Stimulated activated CD8-positive, alpha-beta memory T cell treated with anti-CD3 and anti-CD28 coated beads, Interleukin-2, amount 100 ng/mL, for 1 hour (primary cell): ENCODE measurements at places on chromosomes 5 and 9.

- DNase-seq, result no peak
These were observed 113.9 kb downstream of the TMEM174 start for GRCh38 chr5:73286896-73287295.

DNA sequence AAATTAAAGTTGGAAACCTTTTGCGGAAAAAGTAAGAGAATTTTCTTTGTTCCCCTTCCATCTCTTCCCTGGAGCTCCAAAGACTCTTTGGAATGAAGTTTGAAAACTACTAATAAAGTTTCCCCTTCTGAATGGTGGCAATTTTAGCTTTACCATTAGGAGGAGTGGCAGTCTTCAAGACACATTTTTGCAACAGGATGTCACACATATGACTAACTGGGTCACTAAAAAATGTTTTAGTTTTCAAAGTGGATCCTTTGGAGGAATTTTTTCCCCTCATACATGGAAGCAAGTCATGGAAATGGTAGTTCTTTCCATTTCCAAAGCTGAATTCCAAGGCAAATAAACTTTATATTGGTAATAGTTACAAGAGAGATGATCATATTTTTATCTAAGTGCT lies 15.6 kb downstream of the FBXO4 start:
- no peak for DNase-seq

DNA sequence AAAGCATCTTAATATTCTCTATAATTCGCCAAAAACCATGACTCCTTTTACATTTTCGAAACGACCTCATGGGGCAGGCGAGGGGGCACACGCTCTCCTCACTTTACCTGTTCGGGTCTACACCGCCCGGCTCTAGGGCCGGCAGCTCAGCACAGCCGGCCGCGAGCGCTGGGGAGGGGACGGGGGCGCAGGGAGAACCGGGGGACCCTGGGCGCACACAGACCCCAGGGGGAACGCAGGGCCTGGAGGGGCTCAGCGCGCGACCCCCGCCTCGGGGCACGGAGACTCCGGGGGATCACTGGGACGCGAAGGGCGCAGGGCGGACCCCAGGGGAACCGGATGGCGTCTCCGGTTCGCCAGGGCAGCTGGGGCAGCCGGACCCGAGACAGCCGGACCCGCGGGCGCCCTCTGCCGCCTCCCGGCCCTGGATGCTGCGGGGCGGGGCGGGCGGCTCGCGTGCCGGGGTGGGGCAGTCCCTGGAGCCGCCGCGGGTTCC lies at the start of gene AHRR:
AHRR (plus strand) TSS at position 485 of the 496 bp plus-strand sequence. CDS start 22,189 bp downstream, outside the sequence.
- DNase-seq, result no peak

GRCh38 chr9:134443174-134444037 lies 117.2 kb downstream of the RXRA start:
- peak; percentile 79 for DNase-seq

DNA sequence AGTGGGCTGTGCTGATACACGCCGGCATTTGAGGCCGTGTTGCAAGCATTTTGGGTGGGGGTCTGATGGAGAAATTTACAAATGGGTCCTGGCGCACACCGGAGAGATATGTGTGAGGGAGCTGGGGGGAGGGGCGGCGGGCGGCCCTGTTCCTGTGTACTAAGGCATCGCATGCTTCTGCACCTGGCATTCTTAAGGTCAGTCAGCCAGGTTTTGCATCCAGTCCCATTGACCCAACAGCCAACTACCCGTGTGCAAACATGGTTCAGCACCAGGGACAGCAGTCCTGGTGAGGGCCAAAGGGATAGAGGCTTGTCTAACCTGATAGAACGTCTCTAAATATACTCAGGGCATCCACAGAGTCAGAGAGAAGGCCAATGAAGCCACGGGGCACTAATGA lies 839 bp downstream of the GABRG2 start:
- no peak for DNase-seq

GRCh38 chr5:150559701-150560100 lies 51.8 kb downstream of the NDST1 start:
- no peak for DNase-seq

GRCh38 chr9:130414081-130414731 lies 30.6 kb upstream of the ASS1 start:
- no peak for DNase-seq

- no peak for DNase-seq
These were observed 27.1 kb downstream of the MAP1B start for GRCh38 chr5:72134226-72134899.

DNA sequence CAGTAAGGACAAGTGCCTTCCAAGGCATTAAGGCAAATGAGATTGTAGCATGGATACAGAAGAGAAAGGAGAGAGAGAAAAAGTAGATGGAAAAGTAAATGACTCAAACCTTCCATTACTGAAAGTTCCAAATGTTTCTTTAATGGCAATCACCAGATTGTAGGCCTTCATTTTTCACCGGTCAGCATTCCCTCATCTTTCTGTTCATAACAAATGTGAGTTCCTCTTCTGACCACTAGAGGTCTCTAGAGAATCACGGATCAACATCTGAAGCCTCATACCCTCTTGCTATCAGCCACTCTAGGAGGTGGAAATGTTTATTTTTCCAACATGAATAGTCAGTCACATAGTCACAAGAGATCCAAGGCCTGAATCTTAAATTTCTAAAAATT lies 73.6 kb upstream of the RPS23 start:
- DNase-seq, result no peak

- DNase-seq, result no peak
These were observed 50.5 kb downstream of the SH3TC2 start for GRCh38 chr5:149012350-149012749.

DNA sequence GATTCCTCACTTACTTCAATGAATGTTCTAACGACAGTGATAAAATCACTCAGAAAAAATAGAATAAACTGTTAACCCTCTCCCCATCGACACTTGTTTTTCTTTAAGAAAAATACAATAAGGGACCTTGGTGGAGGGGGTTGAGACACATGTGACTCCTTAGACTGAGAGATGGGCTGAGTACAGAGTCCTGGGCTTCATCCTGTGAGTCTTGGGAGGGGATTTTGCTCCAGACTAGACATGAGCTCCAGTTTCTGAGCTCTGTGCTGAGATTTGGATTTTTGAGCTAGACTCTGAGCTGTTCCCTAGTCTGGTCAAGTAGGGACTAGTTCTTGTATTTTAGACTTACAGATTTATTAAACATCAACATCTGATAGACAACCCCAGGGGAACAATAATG lies 241.5 kb upstream of the MVB12B start:
- DNase-seq, result no peak

DNA sequence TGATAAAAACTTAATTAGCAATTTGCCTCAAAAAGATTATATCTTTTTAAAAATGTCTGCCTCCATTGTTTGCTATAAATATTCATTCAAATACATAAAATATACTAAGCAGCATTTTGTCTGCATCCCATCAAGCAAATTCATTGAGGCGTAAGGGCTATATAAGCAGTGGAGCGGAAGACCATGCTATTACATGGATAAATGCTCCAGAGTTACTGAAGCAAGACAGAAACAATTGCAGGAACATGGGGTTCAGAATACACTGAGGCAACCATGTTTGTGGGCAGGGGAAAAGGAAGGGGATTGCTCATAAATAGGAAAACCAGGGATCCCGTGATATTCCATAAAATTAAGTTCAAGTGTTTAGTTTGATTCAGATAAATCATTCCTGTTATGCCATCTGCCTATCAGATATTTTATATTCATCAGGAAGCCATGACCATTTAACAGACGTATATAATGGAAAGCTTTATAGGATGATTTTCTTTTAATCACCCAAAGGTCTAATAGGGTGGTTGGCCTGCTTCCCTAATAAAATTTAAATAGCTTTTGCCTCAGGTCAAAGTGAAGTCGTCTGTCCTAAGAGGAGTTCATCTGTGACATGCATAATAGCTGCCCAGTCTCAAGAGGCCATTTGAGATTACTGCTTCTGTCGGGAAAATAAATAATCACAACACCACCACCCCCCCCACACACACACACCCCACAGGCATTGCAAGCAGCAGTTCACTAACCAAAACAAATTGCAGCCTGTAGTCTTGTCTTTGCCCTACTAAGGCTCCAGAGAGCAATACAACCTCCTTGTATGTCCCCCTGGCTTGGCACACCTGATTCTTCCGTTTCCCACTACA lies 105.2 kb downstream of the RASEF start:
- DNase-seq, result no peak

- no peak for DNase-seq
These were observed 34.4 kb upstream of the SLC25A51 start for GRCh38 chr9:37938121-37938891.

- DNase-seq, result no peak
These were observed 26.7 kb upstream of the IPPK start for GRCh38 chr9:92696619-92697018.

DNA sequence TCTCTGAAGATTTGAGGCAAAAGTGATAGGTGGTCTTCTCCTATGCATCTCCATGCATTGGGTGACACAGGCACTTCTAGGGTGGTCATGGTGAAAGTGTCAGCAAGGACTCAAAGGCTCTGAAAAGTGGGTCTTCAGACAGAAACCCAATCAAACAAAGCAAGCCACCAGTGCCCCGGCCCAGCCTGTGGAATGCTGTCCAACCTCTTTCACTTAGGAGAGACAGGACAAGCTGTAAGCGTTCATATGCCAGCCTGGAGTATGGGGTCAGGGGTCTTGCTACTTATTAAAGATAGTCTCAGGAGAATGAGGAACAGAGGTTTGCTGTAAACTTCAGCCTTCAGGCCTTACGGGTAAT lies 324.5 kb downstream of the GADD45G start:
- no peak for DNase-seq

DNA sequence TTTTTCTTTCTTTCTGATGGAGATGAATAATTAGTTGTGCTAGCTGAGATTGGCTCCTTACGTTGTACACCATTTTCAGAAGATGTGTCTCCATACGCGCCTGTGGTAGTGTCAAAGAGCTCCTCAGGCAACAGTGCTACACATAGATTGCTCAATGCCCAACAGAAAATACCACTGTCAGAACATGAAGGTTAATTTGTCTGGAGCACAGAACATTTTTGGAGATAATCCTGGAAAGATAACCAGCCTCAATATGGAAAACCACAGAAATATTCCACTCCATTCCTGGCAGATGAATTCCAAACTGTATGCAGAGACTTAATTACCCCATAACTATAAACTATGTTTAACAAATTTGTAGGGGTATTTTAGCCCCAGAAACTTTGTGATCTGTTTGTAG lies 233.6 kb downstream of the MARCHF11 start:
- no peak for DNase-seq

DNA sequence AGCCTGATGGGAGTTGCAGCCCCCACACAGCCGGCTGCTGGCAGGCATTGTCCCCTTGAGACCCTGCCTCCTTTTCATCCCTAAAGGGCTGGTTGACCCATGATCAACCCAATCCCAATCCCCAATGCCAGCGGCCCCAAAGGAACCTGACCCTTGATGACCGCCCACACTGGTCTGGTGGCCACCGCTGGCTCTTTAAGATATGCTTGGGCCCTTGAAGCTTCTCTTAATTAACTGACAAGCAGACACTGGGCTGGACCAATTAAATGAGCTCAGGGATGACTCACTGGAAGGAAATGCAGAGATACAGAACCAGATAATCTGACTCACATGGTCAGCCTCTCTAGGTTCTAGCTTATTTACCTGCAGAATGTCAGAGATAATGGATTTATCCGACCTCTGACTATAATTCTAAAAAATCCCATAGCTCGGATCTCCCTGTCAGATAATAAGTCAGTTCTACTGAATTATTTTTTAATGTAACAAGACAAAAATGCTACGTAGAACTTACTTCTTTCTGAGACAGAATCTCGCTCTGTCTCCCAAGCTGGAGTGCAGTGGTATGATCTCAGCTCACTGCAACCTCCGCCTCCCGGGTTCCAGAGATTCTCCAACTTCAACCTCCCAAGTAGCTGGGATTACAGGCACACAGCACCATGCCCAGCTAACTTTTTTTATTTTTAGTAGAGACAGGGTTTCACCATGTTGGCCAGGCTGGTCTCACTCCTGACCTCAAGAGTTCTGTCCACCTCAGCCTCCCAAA lies 11.1 kb upstream of the MLANA start:
- DNase-seq, result no peak

- no peak for DNase-seq
These were observed 15.9 kb downstream of the STOM start for GRCh38 chr9:121354141-121354540.

DNA sequence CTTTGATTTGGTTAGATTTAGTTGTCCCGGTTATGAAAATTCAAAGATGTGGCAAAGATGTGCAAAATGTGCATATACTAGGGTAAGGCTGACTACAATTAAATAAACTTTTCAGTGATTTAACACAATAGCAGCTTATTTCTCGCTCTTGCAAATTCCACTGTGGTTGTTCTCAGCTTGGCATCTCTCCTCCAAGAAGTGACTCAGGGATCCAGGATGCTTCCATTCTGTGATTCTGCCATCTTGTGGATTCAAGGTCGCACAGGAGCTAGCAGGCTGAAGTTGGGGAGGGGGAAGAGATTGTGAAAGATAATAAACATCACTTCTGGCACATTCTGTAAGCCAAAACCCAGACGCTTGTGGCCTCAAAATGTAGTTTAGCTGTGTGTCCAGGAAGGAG lies 60.1 kb upstream of the TGFBR1 start:
- DNase-seq, result no peak

DNA sequence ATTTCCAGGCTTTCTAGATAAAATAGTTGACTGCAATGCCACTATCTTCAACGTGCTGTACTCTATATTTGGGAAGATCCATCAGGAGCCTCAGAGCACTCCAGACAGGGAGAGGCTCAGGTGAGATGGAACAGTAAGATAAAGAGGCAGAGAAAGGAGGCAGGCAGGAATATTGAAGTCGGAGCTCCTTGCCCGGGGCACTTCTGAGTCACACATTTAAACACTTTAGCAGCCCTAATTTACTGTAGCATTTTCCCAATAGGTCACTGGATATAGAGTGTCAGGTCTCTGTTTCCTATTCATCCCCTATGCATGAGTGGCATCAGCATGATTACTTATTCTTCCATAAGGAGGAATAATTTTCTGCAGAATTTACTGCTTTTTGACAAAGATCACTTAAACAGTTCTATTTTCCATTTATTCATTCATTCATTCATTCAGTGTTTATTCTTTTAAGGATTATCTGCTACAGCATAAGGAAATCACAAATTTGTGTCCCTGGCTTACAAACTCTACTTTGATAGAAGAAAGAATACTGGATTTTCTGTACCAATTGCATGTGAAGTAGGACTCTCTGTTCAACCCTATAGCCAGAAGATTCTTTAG lies 170.7 kb downstream of the MAPKAP1 start:
- DNase-seq, result no peak

- no peak for DNase-seq
These were observed 23.2 kb downstream of the CNTFR start for GRCh38 chr9:34566322-34566721.

- no peak for DNase-seq
These were observed 114.4 kb downstream of the TENT4A start for GRCh38 chr5:6827526-6828219.

DNA sequence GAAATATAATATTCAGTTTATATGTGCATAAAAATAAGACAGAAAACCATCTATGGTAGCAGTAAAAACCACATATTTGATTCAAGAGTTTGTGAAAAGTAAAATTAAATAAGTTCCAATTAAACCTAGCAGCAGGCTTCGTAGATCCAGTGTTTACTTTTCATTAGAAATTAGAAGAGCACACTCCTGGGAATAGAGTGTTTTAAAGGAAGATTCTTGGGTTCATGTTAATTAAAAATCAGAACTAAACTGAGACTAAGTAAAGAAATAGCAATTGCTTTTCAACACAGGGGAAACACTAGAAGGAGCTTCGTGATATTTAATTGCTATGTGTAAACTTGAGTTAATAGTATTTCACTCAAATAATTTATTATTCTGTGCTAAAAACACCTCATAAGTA lies 1097.8 kb upstream of the CDH18 start:
- no peak for DNase-seq

- no peak for DNase-seq
These were observed 72.0 kb upstream of the IQGAP2 start for GRCh38 chr5:76331126-76331525.
